Ammon's horn (tissue), 1 donor: ENCODE measurements at places on chromosomes 6 and 20.

DNA sequence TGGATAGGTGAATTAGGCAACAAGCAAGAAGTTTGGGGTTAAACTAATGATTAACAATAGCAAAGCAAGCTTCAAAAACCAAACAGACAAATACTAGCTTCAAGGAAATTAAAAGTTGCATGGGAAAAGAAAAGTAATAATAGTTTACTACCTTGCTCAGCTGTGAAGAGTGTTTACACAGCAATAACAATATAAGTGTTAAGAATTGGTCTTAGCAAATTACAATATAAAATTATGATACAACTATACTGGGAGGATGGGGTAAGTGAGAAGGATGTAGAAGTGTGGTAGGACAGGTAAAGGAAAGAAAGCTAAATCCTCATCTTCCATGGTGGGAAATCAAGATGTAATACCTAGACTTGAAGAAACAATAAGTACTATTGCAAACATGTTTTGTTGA, 137.7 kb upstream of the MAFB start:
- DNase-seq, result no peak

DNA sequence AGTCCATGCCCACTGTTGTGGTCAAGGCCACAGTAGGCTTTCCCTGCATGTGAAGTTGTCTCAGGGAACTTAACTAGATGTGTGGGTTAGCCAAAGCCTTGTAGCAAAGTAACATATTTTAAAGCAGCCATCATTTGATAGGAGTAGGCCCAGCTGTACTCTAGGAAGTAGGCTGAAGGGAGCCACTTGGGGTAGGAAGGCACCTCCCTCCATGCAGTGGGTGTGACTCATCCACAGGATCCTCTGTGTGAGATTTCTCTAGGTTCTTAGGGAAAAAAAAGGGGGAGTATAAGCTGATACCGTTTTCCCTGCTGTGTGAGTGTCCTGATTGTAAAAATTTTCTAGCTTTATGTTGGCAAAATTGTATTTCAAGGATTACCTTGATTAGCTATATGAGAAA, 44.7 kb downstream of the VAPB start:
- DNase-seq, result no peak

GRCh38 chr20:42604998-42605956, 584.4 kb downstream of the PTPRT start:
- no peak for DNase-seq

GRCh38 chr6:53682632-53683031, 17.1 kb upstream of the KLHL31 start:
- no peak for DNase-seq

- DNase-seq, result no peak
Measured at GRCh38 chr6:70351461-70351860, 48.6 kb upstream of the COL9A1 start.

DNA sequence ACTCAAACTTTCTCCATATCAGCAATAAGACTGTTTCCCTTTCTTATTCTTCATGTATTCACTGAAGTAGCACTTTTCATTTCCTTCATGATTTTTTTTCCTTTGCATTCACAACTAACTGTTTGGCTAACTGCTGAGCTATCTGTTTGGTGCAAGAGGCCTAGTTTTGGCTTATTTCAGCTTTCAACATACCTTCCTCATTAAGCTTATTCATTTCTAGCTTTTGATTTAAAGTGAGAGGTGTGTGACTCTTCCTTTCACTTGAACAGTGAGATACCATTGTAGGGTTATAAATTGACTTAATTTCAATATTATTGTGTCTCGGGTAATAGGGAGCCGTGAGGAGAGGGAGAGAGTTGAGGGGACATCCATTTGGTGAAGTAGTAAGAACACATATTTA, 262.0 kb upstream of the PREP start:
- no peak for DNase-seq

DNA sequence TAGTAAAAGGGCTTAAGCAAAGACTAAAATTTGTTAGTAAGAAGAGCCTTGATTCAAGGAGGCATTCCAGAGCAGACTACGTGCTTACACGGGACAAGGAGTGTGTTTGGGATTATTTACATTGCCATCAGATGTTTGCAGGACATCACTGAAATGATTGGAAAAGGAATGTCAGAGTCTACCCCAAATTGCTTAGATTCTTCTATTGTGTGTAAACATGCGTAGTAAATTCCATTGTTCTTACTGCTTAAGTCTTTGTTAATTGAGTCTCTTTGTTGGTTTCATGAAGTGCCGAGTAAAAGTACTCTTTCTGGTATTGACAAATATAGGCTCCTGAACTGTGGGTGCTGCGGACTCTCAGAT, 60.5 kb downstream of the CD83 start:
- no peak for DNase-seq

DNA sequence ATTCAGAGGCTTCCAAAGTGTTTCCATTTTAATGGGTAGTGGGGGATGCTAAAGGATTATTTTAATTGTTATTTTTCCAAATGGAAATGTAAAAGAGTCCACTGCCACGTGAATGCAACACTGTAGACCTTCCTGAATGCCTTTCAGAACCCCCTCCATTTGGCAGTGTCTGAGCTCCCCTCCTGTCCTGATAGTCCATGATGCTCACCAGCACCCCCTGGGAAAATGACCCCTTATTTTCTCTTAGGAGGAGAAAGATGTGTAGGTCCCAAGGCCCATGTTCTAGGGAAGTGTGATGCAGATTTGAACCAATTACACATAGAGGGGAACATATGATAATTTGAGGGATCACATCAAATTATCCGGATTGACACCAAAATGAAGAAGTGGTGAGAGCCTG, 46.8 kb upstream of the SH3BGRL2 start:
- DNase-seq, result no peak

DNA sequence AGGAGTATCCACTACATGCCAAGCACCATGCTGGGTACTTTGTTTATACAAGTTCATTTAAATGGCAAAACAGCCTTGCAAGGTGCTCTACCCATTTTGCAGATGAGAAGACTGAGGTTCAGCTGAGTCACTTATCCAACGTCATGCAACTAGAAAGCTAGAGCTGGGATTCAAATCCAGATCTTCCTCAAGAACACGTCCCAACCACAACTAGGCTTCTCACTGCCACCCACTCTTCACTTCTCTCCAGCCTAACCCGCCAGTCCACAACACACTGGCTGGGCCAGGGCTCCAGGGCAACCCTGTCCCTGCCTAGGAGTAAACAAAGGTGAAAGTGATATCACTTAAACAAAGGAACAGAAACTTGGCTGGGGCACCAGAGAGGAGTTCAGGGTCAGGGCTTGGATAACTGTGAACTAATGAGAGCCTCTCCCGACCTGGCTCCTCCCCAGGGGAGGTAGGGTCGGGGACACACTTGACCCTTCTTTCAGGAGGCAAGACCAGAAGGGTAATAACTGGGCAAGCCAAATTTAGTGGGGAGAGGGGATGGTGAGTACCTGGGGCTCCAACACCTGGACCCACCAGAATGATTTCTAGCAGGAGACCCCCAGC, 7.9 kb downstream of the SDC4 start:
- DNase-seq, result no peak

- DNase-seq, result peak; percentile 38
Measured at GRCh38 chr20:37384683-37385174, 38.8 kb downstream of the SRC start.

DNA sequence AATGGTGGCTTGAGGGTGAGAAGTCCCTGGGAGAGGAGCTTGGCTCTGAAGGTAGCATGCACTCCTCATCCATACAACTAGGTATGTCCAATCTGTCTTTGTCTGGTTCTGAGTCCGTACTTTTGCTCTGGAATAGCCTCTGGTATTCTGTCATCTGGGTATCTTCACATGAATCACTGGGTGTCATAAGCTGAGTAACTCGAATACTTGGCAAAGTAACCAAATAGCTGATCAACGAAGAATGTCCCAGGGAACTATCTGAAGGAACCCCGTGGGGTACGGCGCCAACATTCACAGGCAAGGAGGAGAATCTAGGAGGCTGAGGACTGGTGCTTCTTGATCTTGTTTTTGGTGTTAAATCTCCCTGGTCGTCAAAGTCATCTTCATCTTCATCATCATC, 184.8 kb downstream of the HIVEP2 start:
- DNase-seq, result no peak

- no peak for DNase-seq
Measured at GRCh38 chr6:76495909-76496308, 423.4 kb upstream of the IMPG1 start.

GRCh38 chr20:22583773-22584521, 425 bp downstream of the FOXA2 start:
- no peak for DNase-seq

- DNase-seq, result no peak
Measured at GRCh38 chr20:19785173-19785982, 27.3 kb downstream of the RIN2 start.

DNA sequence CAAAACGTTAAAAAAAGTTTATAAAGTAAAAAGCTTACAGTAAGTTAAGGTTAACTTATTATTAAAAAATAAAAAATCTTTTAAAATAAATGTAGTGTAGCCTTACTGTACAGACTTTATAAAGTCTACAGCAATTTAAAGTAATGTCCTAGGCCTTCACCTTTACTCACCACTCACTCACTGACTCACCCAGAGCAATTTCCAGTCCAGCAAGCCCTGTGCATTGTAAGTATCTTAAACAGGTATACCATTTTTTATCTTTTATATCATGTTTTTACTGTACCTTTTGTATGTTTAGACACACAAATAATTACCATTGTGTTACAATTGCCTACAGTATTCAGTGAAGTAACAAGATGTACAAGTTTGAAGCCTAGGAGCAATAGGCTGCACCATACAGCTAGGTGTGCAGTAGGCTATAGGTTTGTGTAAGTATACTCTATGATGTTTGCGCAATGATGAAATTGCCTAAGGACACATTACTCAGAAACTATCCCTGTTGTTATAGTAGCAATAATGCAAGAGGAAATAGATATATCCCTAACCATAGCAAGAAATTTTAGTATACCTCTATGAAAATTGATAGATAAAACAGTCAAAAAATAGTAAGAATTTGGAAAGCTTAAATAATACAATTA, 39.5 kb downstream of the FBXO5 start:
- DNase-seq, result no peak

GRCh38 chr6:42781796-42782688, at the start of gene BICRAL:
BICRAL (plus strand) TSS chr6:42782052; CDS start chr6:42822023, 39,971 bp downstream.
- DNase-seq, result peak; percentile 54

- peak; percentile 82 for DNase-seq
Measured at GRCh38 chr6:137271245-137272183, 52.3 kb upstream of the IFNGR1 start.

- no peak for DNase-seq
Measured at GRCh38 chr6:2817903-2818443, 23.7 kb downstream of the SERPINB1 start.

GRCh38 chr6:143727035-143727434, 49.3 kb downstream of the PHACTR2 start:
- DNase-seq, result no peak

DNA sequence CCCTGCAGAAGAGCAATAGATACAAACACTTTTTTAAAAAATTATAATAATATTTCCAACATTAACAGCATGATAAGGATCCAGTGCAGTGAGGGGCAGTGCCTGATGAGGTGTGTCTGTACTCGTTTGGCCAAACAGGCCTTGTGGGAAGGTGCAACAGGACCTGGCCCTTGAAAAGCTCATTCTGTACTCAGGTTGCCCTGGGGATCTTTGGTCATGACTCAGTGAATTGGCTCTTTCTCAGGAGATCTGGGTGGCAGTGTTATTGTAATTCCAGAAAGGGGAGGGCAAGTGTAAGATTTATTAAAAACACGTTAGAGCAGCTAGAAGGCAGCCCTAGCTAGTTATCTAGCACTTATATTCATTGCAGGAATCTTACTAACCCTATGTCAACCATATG, 2.9 kb upstream of the SPINT3 start:
- no peak for DNase-seq

GRCh38 chr6:3005077-3005476, 5.4 kb downstream of the NQO2 start:
- no peak for DNase-seq

DNA sequence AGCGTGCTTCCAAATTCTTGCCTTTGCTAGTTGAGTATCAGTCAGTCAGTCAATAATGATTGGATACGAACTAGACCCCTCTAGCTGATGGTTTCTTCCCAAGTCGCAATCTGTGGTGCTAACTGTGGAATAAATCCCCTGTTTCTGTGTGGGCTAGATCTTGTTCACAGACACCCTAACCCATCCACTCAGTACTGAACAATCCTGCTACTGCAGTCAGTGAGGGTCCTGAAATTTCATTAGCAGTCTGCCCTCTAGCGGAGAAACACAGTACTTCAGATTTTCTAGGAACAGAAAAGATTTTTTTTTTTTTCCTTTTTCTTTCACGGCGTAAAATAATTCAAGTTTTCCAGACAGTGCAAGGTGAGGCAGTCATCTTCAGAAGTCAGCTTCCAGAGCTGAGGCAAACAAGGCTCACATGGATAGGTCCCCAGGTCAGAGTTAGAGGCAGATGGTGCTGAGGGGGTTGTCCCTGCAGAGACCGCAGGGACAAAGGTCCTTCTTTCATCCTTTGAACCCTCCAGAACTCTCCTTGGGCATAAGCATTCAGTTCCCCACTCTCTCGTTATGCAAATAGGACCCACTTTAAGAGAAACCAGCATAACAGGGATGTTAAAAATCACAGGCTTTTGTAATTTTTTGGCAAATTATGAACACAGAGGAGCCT, 119.6 kb downstream of the SCML4 start:
- DNase-seq, result peak; percentile 53

GRCh38 chr6:121435444-121436069, at the start of gene GJA1:
GJA1 (plus strand) TSS chr6:121435646; CDS start chr6:121446848, 11,202 bp downstream.
- DNase-seq, result peak; percentile 61

DNA sequence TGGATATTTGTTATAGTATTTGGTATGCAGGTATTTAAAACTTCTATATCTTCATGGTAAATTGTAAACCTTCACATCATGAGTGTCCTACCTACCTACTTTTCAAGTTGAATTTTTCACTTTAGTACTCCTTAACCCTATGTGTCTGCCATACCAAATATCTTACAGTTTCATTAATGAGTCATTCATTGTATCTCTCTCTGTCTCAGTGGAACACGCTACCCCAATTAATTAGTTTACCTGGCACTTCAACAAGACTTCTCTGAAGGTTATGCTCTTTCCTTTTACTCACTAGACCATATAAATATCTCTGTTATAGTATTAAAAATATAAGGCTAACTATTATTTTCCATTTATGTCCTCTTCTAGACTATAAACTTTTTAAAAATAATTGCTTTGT, 123.9 kb upstream of the GJE1 start:
- no peak for DNase-seq

GRCh38 chr20:48745330-48745729, 82.5 kb downstream of the PREX1 start:
- DNase-seq, result no peak

GRCh38 chr20:25867776-25868649, 171.4 kb upstream of the ZNF337 start:
- peak; percentile 93 for DNase-seq
